ENCODE measurements at places on chromosomes 5 and 9.

DNA sequence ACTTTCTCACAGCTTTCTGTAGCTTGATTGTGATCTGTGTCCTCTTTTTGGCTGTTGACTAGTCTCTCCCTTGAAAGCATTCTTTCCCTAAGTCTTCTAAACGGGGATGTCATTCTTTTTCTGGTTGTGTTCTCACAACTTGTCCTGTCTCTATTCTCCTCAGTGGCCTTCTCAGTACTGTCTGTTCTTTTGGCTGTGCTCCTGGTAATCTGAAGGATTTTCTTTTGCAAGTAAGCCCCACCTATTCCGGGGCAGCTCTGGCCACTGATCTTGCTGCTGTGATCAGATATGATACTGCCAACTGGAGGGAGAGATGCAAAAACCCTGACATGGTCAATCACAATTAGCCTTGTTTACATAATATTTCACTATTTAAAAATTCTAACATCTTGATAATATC is 172.2 kb downstream of the CDC42SE2 start:
- DNase-seq = no peak

GRCh38 chr5:147780924-147781573 is 1.5 kb downstream of the JAKMIP2 start:
- no peak for DNase-seq

DNA sequence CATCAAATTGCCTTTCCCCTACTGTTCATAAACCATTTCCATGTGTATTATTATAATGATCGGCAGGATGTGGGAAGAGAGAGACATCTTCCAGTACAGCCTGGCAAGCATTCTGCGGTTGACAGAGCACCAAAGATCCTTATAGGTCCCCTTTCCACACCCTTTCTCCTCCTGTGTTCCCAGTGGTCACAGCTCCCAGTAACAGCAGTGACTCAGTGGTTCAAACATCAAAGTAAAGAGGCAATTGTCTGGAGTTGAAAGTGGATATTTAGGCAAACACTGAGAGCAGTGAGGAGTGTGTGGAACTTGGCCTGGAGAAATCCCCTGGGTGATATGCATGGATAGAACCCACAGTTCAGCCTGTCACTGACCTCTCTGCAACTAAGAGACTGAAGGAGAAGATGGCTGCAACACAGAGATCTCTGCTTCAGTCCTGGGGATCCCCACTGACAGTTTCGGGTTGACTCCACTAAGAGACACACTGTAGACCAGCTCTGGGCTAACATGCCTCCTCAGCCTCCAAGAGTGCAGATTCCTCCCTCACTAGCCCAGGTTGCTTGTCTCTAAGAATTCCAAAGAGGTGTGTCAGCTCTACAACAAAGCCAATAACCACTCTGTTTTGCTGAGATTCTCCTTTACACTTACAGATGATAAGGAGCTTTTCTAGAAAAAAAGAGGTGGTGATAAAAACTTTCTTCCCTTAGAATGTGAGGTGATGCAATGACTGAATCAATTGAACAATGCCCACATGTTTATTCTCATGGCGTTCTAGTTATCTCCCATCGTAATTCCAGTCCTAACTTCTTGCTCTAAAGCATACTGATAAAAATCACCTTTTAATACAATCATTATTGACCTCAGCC is 94.4 kb upstream of the IL6ST start:
- no peak for DNase-seq

GRCh38 chr9:71146511-71146910 is 25.1 kb upstream of the TRPM3 start:
- DNase-seq = no peak

- no peak for DNase-seq
Measured at GRCh38 chr9:131951905-131952304, 127.8 kb downstream of the MED27 start.

GRCh38 chr9:7123743-7124142 is 366.0 kb downstream of the KDM4C start:
- no peak for DNase-seq

DNA sequence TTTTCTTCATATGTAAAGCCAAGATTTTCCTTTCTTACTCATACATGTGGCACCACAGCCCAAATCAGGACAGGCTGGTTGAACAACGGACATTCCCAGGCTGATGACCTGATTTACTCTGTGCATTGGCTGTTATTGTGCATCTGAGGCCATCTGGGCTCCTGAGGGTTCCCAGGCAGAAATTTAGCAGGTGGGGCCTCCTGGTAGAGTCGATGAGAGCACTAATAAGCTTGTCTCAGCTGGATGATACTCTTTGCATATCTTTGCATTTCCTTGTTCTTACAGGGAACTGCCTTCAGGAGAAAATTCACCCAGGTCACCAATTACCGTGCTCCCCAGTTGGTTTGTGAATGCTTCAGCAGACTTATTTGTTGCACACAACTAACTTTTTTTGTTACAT is 605.1 kb downstream of the ELAVL2 start:
- DNase-seq = no peak

DNA sequence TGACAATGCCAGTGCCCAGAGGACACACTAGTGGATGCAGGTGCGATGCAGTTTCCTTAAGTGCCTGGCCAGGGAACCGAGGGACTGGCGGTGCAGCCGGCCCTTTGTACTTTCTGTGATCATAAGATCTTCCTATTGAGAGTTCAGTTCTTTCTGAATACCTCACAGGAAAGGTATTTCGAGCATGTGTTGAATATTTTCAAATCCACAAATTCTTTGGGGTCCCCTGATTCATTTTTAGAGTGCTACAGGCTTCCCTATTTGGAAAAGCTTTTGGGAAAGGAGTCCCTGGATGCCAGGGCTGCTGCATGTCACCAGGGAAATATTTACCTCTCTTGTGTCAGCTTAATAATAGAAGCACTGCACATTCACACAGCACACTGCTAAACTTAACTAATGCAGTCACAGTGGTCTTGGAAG is 281.5 kb downstream of the GADD45G start:
- DNase-seq = no peak

- no peak for DNase-seq
Measured at GRCh38 chr5:170248172-170248930, 15.6 kb downstream of the C5orf58 start.

DNA sequence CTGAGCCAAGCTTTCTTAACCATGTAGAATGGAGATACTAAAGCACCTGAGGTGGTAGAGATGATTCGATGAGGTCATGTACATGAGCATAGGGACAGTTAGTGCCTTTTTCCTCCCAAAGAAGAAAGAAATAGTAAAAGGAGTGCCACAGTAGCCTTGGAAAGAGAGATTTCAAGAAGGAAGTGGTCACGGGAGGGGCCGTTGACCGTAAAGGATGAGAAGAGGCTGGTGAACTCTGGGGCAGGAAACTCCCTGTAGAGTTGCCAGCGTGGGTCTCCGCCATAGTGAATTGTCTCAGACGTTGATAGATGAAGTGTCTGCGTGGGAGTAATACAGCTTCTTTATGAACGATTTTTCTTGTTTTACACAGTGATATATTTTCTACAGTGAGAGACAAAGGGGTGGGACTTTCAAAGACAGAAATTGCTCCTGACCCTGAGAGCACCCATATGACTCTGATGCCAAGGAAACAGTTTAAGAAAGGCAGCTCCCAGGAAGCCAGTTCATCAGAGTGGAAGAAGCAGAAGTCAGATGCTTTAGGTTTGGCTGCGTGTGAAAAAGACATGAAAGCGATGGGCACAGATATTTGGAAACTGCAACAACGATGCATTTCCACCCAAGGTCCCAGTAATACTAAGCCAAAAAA is 41.3 kb downstream of the UGCG start:
- DNase-seq = peak; percentile 37

DNA sequence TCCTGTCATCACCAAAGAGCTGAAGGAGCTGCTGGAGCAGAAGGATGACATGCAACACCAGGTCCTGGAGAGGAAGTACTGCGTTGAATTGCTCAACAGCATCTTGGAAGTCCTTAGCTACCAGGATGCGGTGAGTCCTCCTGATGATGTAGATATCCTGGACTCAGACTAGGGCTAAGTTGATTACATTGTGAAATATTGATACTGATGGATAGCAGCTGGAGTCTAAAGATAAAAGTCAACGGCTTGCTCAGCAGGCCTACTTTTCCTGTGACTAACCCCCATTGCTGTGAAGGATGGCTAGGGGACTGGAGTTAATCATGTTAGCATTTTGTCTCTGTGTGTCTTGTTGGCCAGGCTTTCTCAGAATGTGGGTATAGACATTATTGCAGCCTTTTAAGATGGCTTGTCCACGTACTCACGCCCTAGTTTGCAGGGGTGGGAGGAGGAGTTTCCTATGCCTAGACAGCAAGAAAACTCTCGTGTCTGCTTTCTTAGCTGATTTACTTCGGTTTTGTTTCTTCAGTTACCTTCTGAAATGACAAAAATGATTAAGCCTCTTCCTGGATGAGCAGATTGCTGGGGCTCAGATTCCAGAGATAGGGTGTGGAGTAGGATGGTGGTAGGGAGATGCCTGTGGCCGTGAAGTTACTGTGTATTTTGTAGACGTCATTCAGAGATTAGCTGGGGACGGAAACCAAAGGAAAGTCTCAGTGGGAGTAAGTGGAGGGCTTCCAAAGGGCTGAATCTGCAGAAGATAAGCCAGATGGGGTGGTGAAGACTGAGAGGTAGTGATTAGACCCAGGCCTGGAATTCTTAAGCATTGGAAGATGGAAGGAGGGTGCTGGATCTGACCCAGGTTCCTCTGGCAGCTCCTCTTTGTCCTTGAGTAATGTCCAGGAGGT is 166.3 kb downstream of the DOCK2 start:
- DNase-seq = no peak

DNA sequence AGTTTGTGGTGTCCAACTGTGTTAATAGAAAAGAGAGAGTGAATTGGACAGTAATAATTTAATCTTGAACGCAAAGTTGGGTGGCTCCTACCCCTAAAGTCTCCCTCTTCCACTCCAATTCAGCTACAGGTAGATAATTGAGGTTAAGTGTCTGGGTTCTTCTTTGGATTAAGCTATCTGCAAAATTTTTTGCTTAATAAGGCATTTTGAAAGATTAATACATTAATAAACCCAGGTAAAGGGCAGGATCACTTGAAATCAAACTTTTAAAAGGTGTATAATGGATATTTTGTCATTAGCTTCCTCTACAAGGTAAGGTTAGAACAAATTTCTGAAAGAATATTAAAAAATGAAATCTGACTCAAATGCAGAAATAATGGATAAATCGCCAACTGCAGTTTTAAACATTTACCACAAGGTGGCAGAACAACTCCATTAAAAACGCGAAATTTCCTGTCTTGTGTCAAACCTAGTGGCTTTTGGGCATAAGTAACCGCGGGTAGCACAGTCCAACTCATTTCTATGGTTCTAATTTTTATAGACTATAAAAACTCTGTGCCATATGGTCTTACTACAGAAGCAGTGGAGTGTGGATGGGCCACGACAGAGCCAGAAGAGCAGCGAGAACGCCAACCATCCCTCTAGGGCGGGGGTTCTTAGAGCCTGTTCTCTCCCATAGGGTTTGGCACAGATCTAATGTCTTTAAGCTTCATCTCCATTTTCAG is 276.5 kb downstream of the ARHGEF28 start:
- DNase-seq = peak; percentile 35

DNA sequence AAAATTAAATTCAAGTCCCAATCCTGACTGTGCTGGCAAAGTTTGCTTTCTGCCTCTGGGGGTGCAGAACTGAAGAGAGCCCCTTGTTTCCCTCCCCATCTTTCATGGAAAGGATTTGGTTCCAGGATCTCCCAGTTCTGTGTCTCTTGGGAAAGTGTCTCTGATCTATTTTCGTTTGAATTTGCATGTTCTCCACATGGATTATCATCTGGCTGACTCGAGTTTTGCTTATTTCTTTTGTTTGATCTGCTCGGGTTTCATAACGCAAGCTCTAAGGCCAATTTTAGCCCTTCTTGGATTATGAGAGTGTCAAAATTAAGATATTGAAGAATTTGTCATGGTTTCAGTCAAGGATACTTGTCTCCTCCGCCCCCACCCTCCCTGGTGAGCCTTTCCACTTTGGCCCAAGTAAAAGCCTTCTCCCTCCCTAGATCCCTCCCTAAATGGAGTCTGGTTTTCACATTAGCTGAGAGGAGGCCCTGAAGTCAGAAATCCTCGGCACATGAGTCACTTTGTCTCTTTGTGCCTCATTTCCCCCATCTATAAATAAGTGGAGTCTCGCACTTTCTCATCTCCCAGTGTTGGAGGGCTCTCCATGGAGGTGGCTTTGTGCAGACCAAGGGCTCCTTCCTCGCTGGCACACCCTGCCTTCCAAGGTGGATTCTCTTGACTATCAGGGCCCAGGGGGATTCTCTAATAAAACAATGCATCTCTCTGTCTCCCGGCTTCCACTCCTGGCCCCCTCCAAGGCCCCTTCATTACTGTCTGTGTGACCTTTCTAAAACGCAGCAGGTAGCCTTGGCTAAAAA is 17.3 kb downstream of the ADRB2 start:
- no peak for DNase-seq

DNA sequence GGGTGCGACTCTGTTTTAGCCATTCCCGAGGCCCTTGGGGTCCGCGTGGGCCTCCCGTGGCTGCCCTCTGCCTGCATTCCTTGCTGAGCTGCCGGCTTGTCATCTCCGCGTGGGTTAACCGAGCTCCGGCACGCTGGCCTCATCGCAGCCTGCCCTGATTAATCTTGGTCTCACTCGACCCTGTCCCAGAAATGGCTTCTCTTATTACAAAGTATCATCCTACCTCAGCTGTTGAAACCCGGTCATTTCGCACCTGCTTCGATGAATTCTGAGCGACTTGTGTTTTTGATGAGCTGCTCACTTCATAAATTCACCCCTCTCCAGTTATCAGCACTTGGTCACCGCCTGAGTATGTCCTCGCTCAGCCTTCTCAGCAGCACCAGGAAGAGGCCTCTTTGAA is 123.5 kb upstream of the EGFLAM start:
- DNase-seq = no peak

GRCh38 chr5:125272357-125272756 is 525.9 kb upstream of the ZNF608 start:
- no peak for DNase-seq

GRCh38 chr5:5492087-5492933 is 69.8 kb downstream of the ICE1 start:
- peak; percentile 29 for DNase-seq

DNA sequence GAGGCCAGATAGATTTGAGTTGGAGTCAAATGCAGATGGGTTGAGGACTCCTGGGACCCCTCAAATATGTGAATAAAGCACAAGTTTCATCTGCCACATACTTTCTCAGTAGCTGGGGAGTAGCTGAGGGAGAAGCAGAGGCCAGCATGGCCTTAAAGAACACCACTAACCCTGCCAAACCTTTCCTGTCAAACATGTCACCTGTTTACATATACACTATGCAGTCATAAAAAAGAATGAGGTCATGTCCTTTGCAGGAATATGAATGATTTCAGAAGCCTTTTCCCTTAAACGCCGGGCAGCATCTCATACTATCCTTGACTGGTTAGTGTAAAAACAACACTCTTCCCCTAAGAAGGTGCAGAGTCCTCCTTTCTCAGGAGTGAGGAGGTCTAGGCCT is 25.2 kb upstream of the HSD17B4 start:
- DNase-seq = no peak

DNA sequence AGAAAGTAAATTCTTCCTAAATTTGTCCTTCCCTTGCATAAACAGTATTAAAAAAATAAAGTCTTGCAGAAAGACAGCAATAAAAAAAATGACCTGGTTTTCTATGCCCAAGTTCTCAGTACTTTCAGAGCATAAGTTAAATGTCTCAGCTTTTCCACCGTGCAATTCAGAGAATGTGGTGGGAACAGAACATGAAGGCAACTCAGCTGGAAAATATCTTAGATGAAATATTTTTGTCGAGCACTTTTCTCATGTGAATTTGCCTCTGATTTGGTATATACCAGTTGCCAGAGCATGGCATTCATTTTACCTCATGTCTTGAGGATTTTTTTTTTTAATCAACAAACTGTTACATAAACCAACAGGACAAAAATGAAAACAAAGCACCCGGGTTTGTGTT is 176.1 kb downstream of the CETN3 start:
- peak; percentile 6 for DNase-seq

GRCh38 chr5:12611132-12611531 is 706.9 kb upstream of the CTNND2 start:
- no peak for DNase-seq

GRCh38 chr9:37210737-37211523 is 90.6 kb downstream of the ZCCHC7 start:
- no peak for DNase-seq
